Neural crest cell (in vitro differentiated cells): ENCODE measurements at places on chromosomes 4 and X. TPM values are rescaled to one million over a fixed set of nuclear protein-coding genes. Genes with fewer than 3 reads are reported as not detected.

CTAG2 gene
- total RNA-seq: not detected in 2 replicates

MAP7D2 gene
- 6.5 TPM in 2 replicates for total RNA-seq

COL4A5 gene
- 96.9 and 111 TPM in 2 replicates for total RNA-seq

TBC1D9 gene
- 15.9 and 16.1 TPM in 2 replicates for total RNA-seq

MGARP gene
- 0.45 and 0.65 TPM in 2 replicates for total RNA-seq

GRCh38 chr4:109645874-109646710, 57.2 kb downstream of the CASP6 start:
- H3K4me1 ChIP-seq: no peaks in the 10 kb centered on the region
- no peak for DNase-seq
- no peak overlapping the region for H3K4me3 ChIP-seq
- no peak overlapping the region for H3K27ac ChIP-seq
- no peaks in the 10 kb centered on the region for H3K27me3 ChIP-seq

DNA sequence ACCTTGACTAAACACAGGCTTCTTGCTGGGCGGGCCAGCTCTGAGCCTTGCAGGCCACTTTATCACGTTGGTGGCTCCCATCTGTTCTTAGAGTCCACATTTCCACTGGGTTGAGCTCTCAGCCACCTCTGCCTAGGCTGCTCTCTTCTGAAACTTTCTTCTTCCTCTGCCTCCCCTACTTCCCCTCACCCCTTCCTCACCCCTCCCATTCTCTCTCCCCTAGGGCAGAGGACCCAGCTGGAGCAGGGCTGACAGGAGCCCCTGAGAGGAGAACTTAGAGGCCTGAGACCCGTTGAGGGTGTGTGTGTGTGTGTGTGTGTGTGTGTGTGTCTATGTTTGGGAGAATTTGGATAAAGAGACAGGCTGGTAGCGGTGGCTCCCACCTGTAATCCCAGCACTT, 19.9 kb upstream of the TMSB4X start:
- no peak overlapping the region for H3K4me3 ChIP-seq
- H3K4me1 ChIP-seq: peaks cover 20% of the 10 kb centered on the region
- no peaks in the 10 kb centered on the region for H3K36me3 ChIP-seq
- DNase-seq: no peak

GRCh38 chrX:27964432-27964831, 16.8 kb downstream of the DCAF8L1 start:
- no peak for DNase-seq
- no peaks in the 10 kb centered on the region for H3K27me3 ChIP-seq
- no peak overlapping the region for H3K27ac ChIP-seq
- peaks cover 10% of the 10 kb centered on the region for H3K36me3 ChIP-seq
- H3K4me3 ChIP-seq: no peak overlapping the region

GRCh38 chr4:132530861-132531260, 618.2 kb upstream of the PCDH10 start:
- H3K4me3 ChIP-seq: no peak overlapping the region
- DNase-seq: no peak
- H3K4me1 ChIP-seq: no peaks in the 10 kb centered on the region
- no peaks in the 10 kb centered on the region for H3K36me3 ChIP-seq
- H3K27ac ChIP-seq: no peak overlapping the region

DNA sequence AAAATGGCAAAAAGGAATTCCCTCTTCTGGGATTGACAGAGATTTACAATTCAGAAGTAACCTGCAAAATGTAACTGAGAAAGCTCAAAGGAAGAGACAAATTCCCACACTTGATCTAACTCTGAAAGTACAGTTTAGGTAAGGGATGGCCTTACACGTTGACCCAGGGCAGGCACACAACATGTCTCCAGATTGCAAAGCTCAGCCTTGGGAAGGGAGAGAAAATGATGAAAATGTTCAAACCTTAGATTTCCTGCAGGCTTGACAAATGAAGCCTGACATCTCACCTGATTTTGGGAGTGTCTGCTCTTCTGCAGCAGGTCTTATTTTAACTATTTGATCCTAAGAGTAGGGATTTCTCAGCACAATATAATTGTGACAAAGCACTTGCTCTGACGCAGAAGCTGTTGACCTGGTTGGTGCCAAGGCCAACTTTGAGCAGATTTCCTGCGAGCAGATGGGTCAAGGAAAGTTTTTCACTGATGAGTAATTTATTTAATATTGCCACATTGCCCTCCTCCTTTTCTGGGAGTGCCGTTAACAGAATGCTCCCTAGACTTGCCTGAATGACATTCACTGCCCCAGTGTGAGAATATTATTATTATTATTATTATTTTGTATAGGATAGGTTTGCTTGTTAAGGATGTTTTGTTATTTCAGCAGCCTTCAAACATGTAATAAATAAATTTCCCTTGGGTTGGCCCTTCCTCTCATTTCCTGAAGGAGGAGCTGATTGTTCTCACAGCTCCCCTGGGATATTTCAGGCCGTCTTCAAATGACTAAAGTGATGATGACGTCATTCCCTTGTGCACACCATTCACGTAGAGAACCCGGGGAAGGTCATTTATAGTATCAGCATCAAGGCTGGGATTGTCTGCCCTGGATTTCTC, 157.1 kb downstream of the VEGFC start:
- no peaks in the 10 kb centered on the region for H3K27me3 ChIP-seq
- no peak overlapping the region for H3K4me3 ChIP-seq
- no peak for DNase-seq
- no peak overlapping the region for H3K27ac ChIP-seq

DNA sequence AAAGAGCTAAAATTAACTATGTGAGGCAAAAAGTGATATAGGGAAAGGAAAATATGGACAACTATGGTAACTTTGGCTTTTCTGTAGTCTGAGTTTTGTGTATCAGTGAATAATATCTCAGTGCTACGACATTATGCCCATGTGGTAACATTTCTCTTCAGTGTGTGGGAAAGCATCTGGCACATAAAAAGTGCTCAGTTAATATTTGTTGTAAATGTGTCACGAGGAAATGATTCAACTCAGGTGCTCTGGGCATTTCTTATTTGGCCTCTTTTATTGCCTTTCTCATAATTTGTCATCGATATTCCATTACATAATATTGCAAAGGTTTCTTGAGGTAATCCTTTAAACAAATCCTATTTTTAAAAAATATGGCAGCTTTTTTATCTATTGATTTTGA, 17.6 kb downstream of the OFD1 start:
- H3K27ac ChIP-seq: no peak overlapping the region
- no peaks in the 10 kb centered on the region for H3K27me3 ChIP-seq
- peaks cover 11% of the 10 kb centered on the region for H3K36me3 ChIP-seq
- no peak for DNase-seq

DNA sequence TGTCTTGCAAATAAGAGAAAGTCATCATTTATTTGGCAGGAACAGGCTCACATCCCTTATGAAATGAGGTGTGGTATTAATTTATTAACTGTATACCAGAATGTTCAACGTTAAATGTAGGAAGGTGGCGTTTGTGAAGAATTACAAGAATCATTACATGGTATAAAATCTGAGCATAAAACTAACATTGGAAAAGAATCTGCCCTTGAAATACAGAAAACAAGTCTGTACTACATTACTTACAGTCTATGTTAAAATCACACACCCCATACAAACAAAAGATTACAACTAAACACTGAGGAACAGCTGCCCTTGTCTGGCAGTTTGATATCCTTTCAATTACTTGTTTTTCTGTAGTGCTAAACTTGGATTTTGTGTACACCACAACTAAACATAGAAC, 131.1 kb downstream of the DCHS2 start:
- H3K27me3 ChIP-seq: no peaks in the 10 kb centered on the region
- H3K27ac ChIP-seq: no peak overlapping the region
- H3K36me3 ChIP-seq: no peaks in the 10 kb centered on the region

DNA sequence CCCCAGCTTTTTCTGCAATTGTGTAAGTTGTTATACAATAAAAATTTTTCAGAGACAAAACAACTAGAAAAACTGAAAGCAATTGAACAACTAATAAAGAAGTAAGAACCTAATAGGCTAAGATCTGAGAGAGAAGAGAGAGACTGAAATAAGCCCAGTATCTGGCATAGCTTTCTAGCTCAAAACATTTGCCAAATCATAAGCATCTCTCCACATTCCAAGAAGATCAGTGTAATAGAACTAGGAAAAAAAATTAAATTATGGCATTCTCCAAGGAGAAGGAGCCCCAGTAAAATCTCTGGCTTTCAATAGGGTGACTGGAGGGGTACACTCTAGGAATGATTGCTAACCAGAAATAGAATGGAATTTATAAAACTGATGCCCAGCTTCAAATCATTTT, 19.0 kb upstream of the PPP3CA start:
- no peaks in the 10 kb centered on the region for H3K27me3 ChIP-seq
- no peak for DNase-seq
- H3K4me1 ChIP-seq: no peaks in the 10 kb centered on the region
- no peak overlapping the region for H3K4me3 ChIP-seq
